ENCODE measurements at places on chromosomes 4 and X.

- no peak for DNase-seq
Measured at GRCh38 chrX:20067709-20068561, 48.8 kb downstream of the MAP7D2 start.

DNA sequence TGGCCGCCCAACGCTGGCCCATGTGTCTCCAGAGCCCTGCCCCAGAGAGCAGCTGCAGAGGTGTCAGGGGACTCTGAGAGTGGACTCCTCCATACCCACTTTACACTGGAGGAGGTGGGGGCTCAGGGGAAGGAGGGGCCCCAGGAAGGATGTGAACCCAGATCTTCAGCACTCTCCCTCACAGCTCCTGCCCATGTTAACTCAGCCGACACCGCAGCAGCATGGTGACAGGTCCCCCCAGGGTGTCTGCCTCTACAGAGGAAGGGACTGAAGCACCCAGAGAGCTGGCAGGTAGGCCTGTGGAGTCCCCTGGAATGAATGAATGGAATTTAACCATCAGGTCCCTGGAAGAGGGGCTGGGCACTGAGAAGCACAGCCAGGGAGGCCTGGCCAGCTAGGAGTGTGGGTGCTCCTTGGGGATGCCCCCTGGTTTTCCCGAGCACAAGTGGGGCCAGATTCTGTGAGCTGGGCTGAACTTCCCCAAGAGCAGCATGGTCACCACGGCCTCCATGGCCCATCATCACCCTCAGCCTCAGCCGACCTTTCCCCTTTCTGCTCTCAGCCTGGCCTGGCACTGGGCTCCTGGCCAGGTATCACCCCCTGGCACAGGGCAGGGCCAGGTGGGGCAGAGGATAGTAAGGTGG, 21.9 kb downstream of the SH3BP2 start:
- no peak for DNase-seq

GRCh38 chr4:162912482-162912881, 254.2 kb downstream of the NAF1 start:
- no peak for DNase-seq

DNA sequence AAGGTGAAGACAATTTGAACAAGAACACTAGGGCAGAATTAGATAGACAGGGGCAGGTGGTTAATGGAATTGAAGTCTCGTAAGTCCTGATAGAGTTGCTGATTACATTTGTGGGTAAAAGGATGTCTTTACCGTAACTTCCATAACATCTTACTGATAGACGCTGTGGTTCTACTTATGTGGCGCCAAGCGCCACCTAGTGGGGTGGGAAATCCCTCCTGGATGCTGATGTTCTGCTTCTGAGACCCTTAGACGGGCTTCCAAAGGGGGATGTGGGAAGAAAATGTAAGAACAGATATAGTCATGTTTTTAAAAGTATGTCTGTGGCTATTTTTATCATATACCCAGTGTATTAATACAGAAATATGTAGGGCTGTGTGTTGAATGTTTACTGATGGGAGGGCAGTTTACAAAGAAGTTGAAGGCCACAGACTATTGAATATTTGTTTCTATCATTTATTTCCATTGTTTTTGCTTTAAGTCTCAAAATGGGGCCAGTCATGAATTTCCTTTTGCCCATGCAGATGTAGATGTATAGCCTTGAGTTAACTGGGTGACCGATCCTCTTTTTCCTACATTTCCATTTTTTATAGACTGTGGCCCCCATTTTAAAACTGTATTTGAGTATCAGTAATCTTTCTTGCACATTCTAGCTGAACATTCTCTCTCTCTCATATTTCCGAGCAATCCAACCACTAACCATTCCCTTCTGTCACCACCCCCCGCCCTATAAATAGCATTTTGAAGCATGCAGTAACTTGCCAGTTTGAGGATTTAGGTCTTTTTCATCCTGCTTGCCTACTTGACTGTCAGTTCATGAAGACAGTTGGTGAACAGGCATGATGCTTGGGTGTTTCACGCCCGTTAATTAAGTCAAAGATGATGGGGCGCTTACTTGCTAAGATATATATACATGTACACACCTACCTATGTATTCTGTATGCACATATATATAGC, 12.1 kb upstream of the TLR8 start:
- DNase-seq, result peak; percentile 14

- DNase-seq, result no peak
Measured at GRCh38 chr4:38002451-38003071, 42.4 kb downstream of the PTTG2 start.

DNA sequence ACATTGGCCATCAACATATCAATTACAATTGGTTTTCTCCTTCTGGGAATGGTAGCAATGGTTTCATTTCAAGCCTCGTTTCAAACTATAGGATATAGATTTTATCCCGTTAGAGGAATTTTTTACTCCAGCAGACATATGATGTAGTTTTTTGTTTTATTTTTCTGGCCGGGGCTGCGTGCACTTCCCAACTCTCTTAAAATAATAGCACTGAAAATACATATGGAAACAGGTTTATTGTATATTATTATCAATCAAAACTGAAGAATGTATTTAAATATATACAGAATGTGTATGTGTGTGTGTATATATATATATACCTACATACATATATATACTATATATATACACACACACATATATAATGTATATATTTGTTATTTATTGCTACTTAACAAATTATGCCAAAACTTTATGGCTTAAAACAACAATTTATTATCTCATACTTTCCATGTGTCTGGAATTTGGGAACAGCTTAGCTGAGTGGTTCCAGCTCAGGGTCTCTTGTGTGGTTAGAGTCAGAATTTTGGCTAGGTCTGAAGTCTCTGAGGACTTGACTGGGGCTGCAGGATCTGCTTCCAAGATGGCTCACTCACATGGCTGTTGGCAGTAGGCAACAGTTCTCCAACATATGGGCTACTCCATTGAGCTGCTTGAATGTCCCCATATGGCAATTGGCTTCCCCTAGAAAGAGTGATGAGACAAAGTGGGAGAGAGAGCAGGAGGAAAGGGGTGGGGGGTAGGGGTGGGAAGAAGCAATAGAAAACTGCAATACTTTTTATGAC, 314.1 kb downstream of the PPP1R2C start:
- DNase-seq, result no peak

GRCh38 chrX:55213381-55213780, 6.8 kb upstream of the PAGE5 start:
- no peak for DNase-seq

- DNase-seq, result peak; percentile 20
Measured at GRCh38 chrX:31228909-31229308, 157.1 kb upstream of the FTHL17 start.

- no peak for DNase-seq
Measured at GRCh38 chr4:99008051-99008450, 12.5 kb downstream of the METAP1 start.

GRCh38 chr4:82097504-82097903, 276.3 kb downstream of the HNRNPD start:
- DNase-seq, result no peak

DNA sequence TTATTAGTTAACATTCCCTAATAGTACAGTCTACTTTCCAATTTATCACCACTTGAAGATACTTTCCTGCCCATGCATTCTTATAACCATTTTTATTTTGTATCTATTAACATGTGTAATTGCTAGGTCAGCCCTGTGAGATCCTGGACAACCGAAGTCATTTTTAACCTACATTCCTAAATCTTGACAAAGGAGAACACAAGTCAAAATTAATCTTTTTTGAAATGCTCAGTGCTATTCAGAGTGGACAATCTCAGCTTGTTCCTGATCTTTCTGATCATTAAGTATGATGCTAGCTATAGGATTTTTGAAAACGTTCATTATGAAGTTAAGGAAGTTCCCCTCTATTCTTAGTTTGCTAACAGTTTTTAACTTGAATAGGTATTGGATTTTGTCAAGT, 37.5 kb downstream of the ANXA10 start:
- DNase-seq, result no peak

DNA sequence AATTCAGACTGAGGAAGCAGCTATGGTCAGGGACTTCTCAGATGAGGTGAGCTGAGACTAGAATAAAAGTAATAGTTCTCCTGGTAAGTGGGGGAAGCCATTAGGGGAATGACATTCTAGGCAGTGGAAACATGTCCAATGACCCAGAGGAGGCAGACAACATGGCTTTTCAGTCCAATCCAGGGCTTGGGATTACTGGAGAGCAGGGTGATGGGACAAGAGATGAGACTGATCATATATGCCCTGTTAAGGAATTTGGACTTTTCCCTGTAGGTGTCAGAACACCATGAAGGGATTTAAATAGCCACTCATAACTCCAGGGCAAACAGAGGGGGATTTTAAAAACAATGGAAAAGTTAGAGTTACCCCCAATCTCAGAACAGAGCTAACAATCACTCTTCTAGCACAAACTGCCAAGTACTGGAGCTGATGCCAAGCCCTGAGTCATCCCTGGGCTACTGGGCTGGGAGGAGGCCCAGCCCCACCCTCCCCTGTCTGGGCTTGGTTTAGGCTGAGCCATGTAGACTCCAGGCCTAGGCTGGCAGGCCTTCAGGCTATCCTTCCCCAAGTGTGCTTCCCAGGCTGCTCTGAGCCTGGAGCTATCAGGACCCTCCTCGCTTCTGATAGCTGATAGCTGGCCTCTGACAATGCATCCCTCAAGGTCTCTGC, 22.7 kb upstream of the MSN start:
- DNase-seq, result no peak

GRCh38 chrX:78329486-78329885, 2.1 kb upstream of the CYSLTR1 start:
- no peak for DNase-seq

DNA sequence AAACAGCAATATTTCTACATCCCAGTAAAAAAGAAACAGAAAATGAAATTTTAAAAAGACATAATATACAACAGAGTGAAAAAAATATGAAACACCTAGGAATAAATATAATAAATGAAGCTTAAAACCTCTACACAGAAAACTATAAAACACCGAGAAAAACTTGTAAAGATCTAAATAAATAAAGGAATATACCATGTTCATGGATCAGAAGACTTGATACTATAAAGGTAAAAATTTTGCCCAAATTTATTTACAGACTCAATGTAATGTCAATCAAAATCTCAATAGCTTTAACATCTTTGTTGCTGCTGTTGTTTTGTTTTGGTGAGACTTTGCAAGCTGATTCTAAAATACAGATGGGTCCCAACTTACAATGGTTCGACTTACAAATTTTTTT, 5.7 kb downstream of the TBC1D9 start:
- no peak for DNase-seq

DNA sequence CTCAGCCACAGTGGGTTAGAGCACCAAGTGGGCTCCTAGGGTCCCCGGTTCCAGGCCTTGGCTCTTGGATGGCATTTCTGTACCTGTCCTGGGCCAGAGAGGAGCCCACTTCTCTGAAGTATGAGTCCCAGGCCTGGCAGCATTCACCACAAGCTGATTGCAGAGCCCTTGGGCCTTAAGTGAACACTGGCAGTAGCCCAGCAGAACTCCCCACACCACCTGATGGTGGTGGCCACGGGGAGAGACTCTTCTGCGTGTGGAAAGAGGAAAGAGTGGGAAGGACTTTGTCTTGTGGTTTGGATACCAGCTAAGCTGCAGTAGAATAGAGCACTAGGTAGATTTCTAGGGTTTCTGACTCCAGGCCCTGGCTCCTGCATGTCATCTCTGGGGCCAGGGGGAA, 104.8 kb downstream of the DLG3 start:
- DNase-seq, result no peak

GRCh38 chr4:27807207-27807606, 946.6 kb downstream of the STIM2 start:
- DNase-seq, result no peak

GRCh38 chr4:141668200-141668910, 32.0 kb downstream of the IL15 start:
- no peak for DNase-seq

- no peak for DNase-seq
Measured at GRCh38 chrX:38850807-38851544, 49.7 kb downstream of the MID1IP1 start.

- DNase-seq, result no peak
Measured at GRCh38 chrX:46461660-46462191, 83.5 kb downstream of the ZNF674 start.

DNA sequence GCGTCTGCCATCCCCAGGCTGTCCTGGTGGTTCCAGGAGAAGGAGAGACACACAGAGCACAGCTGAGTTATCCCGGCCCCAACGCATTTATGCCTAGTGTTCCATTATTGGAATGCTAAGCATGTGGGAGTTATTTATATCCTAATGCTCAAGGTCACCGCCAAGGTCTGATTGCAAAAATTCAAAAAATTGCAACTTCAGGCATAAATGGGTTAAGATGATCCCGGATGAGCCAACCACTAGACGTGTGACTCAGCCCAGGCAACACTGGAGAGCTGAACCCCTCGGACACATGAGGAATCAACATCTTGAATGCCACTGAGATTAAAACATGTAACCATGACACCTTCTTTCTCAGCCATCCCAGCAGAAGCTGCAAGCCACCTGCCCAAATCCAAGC, 3.8 kb upstream of the ZCCHC4 start:
- DNase-seq, result no peak

DNA sequence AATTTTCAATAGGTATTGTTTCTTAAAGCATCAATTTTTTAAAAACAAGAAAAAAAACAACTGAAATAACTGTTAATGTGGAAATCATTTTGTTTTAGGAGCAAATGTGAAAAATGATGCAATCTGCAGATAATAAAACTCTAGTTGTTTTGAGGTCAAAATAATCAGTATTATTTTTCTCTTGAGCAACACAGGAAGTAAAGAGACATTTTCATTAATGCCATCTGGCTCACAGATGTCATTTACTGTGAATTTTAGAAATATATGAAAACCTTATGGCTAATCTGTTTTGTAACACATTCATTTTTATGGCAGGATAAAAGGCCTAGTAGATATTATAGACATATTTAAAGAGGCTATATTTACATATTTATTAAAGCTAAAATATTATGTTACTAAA, 141.6 kb downstream of the PCDH18 start:
- DNase-seq, result no peak

- DNase-seq, result peak; percentile 29
Measured at GRCh38 chr4:9765091-9765490, 16.3 kb upstream of the DRD5 start.

- no peak for DNase-seq
Measured at GRCh38 chr4:78518561-78518960, 33.0 kb upstream of the ANXA3 start.

- no peak for DNase-seq
Measured at GRCh38 chrX:108270280-108270679, 167.9 kb downstream of the COL4A6 start.

DNA sequence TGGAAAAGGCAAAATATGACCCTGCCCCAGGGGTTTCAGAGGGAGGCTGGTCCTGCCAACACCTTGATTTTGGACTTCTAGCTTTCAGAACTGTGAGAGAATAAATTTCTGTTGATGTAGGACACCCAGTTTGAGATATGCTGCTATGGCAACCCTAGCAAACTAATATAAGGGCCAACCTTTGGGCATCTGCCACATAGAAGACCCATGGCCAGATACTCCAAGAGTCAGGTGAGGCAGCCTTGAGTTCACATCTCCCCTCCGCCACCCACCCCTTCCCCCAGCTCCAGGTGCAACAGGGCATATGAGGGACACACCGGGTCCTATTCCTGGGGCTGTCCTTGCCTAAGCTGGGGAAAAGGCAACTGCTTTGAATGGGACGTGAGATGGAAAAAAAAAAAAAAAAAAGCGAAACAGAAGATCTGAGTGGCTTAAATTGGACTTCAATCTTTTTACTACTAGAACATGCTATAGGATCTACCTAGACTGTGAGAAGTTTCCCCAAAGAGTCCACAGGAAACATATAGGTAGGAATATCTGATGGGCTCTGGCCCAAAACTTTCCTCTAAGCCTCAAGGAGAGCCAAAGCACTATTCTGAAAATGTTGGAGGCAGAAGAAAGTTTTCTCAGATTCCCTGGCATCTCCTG, 56.5 kb upstream of the PROM1 start:
- DNase-seq, result no peak

GRCh38 chr4:115950806-115951205, 837.4 kb upstream of the NDST4 start:
- DNase-seq, result no peak

GRCh38 chrX:25928316-25928715, 209.8 kb upstream of the MAGEB18 start:
- DNase-seq, result no peak

Data from activated CD4-positive, alpha-beta T cell treated with anti-CD3 and anti-CD28 coated beads, Interleukin-2, amount 50 U/mL, for 16 hours (primary cell).